ENCODE measurements at places on chromosomes 5 and 9.

DNA sequence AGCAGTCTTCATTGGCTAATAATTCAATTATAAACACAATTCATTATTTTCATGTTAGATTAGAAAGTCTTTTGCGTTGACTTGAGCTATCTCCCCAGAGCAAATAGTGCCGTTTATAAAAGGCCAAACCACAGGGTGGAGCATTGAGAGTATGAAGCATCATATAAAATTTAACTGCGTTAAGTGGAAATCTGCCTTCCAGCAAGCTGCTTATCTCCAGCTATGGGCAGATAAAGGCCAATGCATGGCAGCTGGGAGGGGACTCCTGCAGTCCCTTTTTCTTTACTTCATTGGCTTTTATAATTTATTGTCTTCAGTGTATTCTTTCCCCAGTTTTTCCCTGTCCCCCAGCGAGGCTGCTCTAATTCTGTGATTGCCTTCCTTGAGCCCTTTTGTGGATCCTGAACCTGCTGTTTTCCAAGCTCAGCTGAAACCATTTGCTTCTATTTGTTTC, 113.7 kb downstream of the TMEM232 start:
- no peak for DNase-seq

DNA sequence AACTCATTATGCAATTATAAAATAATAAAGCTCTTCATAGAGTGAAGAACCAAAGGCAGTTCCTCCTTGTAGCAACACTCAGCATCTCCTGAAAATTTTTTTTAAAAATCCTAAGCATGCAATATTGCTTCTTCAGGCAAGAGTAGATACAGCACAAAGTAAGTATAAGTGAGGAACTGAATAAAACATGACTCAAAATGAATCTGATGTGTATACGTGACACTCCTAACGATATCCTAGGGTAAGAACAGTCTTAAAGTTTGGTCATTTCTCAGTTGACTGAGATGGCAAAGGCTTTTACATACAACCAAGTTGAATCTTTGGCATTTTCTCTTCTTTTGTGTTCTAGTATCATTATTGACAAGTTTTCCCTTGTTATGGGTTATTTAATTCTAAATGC, 41.1 kb upstream of the AOPEP start:
- no peak for DNase-seq

DNA sequence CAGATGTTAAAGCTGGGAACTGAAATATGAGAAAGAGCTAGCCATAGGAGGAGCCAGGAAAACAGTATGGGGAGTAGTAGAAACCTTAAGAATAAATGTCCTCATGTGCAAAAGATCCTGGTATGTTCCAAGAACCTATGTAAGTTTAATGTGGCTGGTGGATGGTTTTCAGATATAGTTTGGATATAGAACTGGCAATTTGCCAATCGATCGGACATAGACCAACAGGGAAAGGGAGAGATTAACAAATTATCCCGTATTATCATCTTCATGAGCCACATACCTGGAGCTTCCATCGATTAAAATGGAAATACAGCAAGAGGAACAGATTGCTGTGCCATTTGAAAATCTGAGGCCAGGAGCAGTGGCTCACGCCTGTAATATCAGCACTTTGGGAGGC, 388.7 kb downstream of the PRELID2 start:
- DNase-seq: no peak

DNA sequence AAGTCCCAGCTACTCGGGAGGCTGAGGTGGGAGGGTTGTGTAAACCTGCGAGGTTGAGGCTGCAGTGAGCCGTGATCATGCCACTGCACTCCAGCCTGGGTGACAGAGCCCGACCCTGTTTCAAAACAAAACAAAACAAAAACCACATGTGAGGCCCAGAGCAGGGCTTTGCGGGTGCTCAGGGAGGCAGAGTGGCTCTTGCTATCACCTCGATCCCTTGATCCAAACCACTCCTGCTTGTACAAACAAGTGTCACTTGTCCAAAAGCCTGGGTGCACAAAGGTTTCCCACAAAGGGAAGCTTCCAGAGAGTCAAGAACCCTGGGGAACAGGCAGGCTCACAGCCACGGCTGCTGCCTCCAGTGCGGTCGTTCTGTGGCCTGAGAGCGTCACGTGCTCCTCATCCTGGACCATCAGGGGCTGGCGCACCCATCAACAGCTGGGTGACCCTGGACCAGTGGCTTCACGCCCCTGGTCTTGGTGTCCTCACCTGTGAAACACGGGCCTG, 162.7 kb downstream of the C9orf50 start:
- DNase-seq: peak; percentile 75

DNA sequence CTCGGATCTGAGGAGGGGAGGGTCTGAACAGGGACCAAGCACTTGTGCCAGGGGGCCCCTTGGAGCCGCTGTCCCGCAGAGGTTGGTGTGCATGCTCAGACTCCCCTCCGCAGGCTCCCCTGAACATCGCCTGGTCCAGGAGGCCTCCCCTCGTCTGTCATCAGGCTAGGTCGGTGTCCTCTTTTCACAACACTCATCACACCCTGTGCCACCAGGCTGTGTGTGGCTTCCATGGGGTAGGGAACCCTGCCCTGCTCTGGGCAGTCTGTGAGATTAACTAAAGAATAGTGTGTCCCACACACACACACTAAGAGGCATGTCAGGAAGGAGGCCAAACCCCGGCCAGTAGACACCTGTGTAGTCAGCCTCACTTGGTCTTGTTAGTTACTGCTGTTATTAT, 119.3 kb downstream of the C5orf15 start:
- no peak for DNase-seq

DNA sequence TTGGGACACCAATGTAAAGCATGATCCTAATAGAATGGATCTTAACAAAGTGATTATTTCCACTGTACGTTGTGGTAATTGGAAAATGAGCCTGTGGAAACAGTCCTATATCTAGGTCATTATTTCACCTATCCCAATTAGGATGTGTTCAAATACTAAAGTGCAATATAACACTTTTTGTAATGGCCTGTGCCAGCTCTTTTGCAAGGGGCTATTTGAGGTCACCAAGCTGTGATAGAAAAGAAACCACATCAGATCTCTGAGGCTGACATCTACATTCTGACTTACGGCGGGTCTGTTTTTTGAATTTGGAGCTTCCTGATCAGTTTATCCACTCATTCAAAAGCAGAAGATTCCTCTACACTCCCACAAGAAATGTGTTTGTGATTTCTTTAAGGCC, 150.0 kb downstream of the TLE1 start:
- DNase-seq: no peak

DNA sequence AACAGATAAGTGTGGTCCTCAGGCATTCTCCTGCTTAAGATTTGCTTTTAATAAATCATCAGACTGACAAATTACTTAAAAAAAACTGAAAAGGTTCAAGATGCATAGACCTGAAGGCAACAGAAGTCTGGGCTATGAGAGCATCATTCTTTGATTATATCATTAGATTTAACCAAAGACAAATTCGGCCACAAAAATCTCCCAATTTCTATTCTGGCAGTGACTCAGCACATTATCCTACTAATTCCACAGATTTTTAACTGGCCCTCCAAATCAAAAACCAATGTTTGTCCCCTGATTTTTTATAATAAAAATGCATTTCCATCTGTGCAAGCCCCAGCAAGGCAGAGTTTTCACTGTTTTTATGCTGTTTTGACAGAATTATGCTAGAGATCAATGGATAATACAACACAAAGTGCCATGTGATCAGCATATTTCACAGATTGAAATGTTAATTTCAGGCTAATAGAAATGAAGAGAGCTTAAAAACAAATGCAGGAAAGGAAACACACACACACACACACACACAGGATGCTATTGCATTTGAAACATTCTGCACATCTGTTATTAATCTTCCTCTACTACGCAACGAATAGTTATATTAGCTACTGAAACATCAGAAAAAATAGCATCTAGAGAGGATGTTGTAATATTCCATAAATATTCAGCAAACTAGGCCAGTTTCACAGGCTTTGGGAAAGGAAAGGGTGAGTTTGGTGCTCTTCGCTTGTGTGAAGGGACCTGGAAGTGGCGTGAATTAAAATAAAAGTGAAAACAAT, 177.6 kb upstream of the ST8SIA4 start:
- DNase-seq: no peak

DNA sequence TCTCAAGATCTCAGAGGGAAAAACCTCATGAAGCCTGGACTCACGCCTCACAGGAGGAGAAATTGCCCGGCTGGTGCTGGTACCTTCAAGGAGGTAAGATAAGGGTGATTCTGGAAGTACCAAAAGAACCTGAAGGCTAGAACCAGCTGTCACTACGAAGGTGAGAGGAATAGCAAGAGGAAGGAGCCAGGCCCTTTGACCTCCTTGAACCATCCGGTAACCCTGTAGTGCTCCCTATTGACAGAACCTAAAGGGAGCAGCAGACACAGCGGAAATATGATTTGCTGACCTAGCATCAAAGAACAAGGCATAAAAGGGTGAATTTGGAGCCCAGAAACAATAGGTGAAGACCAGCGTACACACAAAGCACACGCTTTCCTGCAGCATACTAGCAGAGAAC, 92.2 kb downstream of the DOCK8 start:
- DNase-seq: no peak

DNA sequence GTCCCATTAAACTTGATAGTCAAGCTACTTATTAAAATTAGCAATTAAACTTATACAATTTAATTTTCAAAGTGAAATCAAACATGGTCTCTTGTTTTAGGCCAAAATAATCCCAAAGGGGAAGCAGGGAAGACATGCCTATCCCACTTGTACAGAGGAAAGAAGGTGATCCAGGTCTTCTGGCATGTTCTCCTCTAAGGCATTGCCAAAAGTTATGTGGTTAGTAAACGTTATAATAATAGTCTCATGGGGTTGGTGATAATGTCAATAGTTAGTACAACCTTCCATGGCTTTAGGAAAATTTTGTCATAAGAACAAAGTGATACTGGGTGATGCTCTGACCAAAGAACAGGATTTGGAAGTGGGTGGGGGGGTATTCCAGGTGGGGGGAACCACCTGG, 52.8 kb downstream of the ROR2 start:
- DNase-seq: no peak

GRCh38 chr9:37036776-37037502, 2.9 kb upstream of the PAX5 start:
- DNase-seq: peak; percentile 68

DNA sequence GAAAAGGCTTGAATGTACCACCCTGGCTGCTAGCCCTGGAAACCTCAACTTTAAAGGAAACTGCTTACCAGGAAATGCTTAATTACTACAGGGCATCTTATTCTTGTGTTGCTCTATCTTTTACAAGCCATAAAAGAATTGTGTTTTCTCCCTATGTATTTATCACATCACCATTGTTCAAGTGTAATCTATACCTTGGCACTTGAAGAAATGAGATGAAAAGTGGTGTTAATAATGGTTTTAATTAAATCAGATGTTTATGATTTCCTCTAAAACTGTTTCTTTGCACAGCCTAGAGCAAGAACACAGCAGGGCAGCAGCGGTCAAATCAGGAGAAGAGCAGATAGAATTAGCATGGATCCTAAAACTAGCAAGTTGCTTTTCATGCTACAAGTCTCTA, 131.8 kb upstream of the RGMB start:
- no peak for DNase-seq

DNA sequence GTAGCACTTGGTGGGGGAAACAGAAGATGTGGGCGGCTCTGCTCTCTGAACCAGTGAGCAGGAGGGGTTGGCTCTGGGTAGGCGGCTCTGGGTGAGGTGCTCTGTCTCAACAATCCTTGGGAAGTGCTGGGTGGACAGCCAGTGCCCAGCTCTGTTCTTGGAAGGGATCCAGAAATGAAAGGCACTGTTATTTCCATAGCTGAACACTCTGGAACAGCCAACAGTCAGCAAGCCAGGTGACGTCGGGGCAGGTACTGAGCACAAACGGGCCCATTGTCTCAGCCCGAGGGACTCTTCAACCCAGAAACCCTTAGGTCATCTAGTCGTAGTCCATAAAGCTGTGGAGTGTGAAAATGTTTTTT, 36.3 kb downstream of the OLFM1 start:
- DNase-seq: no peak

- DNase-seq: no peak
Measured at GRCh38 chr5:16265141-16265540, 85.5 kb upstream of the MARCHF11 start.

DNA sequence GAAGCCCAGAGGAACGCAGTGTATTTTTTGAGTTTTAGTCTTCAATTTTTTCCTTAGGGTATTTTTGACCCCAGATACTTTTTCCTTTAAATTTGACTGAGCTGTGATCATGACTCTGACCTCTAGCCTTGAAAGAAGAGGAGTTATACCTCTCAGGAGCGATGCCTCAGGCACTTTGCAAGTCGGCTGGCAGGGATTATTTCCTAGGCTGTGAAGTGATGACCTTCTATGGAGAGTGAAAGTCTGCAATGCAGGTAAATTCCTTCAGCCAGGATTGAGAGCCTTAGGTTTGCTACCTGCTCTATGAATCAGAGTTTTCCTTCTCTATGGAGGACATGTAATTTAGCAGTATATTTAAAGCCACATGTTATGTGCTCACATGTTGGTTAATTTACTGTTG, 10.8 kb upstream of the NUDT12 start:
- no peak for DNase-seq

DNA sequence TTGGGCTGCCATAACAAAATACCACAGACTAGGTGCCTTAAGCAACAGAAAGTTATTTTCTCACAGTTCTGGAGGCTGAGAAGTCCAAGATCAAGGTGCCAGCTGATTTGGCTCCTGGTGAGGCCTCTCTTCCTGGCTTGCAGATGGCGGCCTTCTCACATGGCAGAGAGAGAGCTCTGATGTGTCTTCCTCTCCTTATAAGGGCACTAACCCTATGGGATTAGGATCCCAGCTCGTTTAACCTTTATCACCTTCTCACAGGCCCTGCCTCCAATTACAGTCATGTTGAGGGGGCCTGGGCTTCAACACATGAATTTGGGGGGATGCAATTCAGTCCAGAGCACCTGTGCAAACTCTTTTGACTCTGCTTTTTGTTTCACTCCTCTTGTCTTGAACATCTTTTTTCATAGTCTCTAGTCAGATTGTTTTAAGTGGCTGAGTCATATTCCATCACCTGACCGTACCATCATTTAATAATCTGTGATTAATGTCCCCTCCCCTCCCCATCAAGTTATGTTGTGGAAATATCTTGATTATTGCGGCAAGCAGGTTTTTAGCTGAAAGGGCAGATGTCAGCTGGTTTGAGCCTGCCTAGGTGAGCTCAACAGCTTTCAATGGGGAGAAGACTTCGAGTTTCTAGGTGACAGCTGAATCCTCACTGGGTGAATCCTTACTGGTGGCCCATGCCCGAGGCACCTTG, 61.8 kb downstream of the NDFIP1 start:
- DNase-seq: no peak

DNA sequence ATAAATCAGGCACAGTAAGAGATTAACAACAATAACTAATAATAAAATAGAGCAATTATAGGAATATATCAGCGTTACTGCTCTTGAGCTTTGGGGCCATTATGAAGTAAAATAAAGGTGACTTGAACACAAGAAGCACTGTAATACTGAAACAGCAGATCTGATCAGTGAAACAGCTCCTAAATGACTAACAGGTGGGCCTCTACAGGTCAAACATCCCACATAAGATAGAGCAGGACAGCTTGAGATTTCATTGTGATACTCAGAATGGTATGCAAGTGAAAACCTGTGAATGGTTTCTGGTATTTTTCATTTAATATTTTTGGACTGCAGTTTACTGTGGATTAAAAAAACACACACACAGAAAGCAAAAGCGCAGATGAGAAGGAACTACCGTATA, 24.0 kb upstream of the MAP3K1 start:
- DNase-seq: no peak
